Fibroblast of skin of scalp (primary cell): ENCODE measurements at places on chromosomes 5 and 9.
A peak's percentile ranks its signal among the peaks of the same experiment; 100 is the strongest.

GRCh38 chr5:137837491-137838394 is 29.9 kb upstream of the MYOT start:
- DNase-seq = peak; percentile 12

GRCh38 chr9:79672236-79672635 is 100.5 kb downstream of the TLE4 start:
- no peak for DNase-seq

GRCh38 chr9:101566904-101567724 is 27.7 kb downstream of the PPP3R2 start:
- DNase-seq = peak; percentile 48

GRCh38 chr5:110736753-110737152 is 2.1 kb upstream of the SLC25A46 start:
- DNase-seq = no peak

GRCh38 chr5:34742061-34742460 is 85.9 kb downstream of the RAI14 start:
- DNase-seq = peak; percentile 79

GRCh38 chr5:177557796-177558195 is 3.4 kb upstream of the FAM193B start:
- DNase-seq = no peak

DNA sequence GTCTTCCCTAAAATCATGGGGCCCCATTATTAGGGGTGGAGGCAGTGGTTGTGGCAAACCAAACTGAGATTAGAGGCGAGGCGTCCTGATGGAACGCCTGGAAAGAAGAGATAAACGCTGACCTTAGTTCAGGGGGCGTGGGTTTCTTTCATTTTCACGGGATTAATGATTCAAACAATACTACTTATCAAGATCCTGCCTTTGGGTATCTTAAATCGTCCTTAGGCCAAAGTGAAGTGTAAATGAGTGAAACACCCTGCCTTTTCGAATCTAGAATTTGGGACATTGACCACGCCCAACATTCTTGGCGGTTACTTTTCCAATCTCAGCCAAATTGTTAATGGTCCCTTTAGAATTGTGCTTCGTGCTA is 1.0 kb upstream of the UBTD2 start:
- DNase-seq = peak; percentile 68
